ENCODE measurements at places on chromosomes 7 and 10.

DNA sequence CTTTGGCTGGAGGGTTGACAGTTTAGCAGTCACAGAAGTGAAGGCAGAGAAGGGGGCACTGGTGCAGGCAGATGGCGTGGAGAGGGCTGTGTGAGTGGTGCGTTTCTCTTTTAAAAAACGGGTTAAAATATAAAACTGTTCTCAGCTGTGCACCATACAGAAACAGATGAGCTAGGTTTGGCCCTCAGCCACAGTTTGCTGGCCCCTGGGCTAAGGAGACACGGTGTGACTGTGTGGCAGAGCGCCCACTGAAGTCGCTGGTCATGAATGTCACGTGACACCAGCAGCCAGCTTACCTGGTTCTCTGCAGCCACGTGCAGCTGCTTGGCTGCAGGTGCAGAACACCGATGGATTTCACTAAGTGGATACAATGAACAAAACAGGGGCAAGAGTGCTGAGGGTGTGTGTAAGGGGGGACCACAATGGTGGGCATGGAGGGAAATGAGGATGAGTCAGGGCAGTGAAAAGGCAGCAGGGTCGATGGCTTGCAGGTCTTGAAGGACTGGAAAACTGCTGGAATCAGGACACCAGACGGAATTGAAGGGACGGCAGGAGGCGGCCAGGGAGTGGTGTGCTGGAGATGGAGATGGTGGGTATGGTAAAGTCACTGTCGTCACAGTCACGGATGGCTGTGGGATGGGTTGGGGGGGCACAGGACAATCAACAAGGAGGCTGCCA is 7.4 kb downstream of the ZNF746 start:
- no peaks in the 10 kb centered on the region for H3K27me3 ChIP-seq
- DNase-seq: no peak
- H3K27ac ChIP-seq: no peak overlapping the region

DNA sequence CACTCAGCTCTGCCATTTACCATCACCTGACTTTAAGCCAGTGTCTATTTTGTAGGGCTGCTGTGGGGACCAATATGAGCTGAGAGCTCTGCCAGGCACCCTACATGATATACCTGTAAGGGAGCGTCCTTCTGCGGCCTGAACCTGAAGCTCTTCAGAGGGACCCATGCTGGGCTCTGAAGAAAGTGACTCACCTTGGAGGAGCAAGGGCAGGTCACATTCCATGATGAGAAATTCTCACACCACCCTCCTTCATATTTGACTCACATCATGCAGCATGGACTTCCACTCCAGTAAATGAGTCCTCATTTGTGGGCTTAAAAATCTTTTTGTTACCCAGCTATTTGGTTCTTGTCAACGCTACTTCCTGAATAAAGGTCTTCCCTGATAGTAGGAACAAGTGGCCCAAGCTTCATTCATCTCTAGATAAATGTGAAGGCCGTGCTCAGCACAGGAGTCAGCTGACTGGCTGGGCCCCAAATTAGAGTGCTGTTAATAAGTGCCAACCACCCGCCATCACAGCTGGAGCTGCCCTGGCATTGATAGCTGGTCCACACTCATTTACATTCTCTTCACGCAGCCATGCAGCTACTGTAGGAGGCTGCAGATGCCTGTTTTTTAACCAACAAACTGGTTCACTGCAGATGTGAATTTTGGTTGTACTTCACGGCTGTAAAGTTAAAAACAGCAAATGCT is 78.4 kb downstream of the RNF216 start:
- no peak overlapping the region for H3K27ac ChIP-seq
- H3K4me3 ChIP-seq: no peak overlapping the region
- no peak for DNase-seq

DNA sequence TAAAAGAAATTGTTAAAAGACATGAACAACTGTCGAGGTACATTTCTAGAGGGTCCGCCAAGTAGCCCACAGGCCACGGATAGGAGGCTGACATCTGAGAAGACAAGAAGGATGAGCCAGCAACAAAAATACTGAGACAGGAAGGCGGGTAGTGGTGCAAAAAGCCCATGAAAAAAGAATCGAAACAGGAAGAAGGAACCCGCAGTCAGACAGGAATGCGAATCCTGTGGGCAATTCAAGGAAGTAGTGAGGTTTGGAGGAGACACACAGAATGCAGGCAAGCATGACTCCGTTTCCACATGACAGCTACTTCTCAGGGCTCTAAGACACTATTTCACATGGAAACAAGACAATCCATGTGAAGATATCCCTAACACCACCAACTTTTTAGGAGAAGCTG is 125.2 kb downstream of the DOCK4 start:
- peaks cover 9% of the 10 kb centered on the region for H3K27me3 ChIP-seq
- peaks cover 10% of the 10 kb centered on the region for H3K4me1 ChIP-seq
- DNase-seq: no peak
- no peak overlapping the region for H3K4me3 ChIP-seq
- no peak overlapping the region for H3K27ac ChIP-seq
- no peaks in the 10 kb centered on the region for H3K36me3 ChIP-seq

- H3K4me1 ChIP-seq: no peaks in the 10 kb centered on the region
- DNase-seq: no peak
- no peaks in the 10 kb centered on the region for H3K36me3 ChIP-seq
- no peaks in the 10 kb centered on the region for H3K27me3 ChIP-seq
- no peak overlapping the region for H3K27ac ChIP-seq
Observed at GRCh38 chr7:75756991-75757676, 14.9 kb downstream of the CCL26 start.

DNA sequence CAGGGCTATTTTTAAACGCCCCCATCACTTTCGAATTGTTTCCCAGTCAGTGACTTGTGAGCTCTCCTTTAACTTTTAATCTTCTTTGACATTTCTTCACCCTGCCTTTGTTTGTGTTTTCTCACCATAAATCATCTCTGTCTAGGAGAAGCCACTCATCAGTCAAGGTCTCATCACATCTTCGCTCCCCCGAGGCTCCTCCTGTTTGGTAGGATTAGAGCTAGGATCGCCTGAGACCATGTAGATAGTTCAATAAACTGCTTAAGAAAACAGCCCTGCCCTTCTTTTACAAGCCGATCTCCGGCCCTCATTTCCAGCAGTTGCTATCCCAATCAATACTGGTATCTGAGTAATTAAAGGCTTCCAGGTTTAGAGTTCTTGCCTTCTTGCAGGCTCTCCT is 472.8 kb upstream of the ADARB2 start:
- no peak for DNase-seq
- H3K4me3 ChIP-seq: no peak overlapping the region
- no peak overlapping the region for H3K27ac ChIP-seq
- no peaks in the 10 kb centered on the region for H3K36me3 ChIP-seq
- H3K27me3 ChIP-seq: no peaks in the 10 kb centered on the region
- no peaks in the 10 kb centered on the region for H3K4me1 ChIP-seq
